ENCODE measurements at places on chromosomes 7 and 10.

DNA sequence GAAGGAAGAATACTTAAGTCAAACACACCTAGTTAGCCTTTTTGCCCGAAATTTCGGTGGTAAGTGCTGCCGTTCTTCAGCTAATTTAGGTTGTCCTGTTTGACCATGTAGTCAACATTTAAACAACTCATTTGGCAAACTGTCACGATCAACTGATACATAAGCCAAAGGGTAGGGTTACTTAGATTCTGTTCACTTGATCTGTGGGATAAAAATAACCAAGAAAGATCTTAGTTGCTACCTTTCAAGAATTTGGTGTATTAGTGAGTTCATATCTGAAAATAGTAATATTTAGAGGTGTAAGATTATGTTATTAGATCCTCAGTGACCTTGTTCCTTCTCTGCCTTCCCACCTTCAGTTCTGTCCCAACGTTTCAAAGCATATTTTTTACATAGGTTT lies 2.0 kb downstream of the TNKS2 start:
- no peak for DNase-seq

- DNase-seq = no peak
Measured at GRCh38 chr10:94024407-94024806, 30.7 kb downstream of the PLCE1 start.

GRCh38 chr7:6316226-6316625 lies 43.8 kb upstream of the CYTH3 start:
- DNase-seq = no peak

- DNase-seq = no peak
Measured at GRCh38 chr7:26652401-26653100, 211.8 kb downstream of the SKAP2 start.

DNA sequence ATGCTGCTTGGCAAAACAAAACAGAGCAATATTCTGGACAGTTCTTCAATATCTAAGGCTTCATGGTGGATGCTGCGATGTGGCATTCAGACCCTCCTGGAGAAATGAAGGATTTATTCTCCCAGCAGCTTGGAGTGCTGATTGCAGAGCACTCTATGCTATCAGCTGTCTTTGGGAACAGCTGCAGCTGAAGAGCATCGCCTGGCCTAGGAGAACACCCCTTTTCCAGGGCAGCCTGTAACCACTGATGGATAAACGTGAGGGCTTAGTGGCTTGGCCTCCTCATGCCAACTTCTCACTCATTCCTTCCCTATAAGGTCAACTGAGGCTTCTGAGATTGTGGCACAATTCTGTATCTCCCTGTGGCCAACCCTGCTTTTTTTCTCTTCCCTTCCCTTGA lies 638.1 kb upstream of the CNTNAP2 start:
- no peak for DNase-seq

DNA sequence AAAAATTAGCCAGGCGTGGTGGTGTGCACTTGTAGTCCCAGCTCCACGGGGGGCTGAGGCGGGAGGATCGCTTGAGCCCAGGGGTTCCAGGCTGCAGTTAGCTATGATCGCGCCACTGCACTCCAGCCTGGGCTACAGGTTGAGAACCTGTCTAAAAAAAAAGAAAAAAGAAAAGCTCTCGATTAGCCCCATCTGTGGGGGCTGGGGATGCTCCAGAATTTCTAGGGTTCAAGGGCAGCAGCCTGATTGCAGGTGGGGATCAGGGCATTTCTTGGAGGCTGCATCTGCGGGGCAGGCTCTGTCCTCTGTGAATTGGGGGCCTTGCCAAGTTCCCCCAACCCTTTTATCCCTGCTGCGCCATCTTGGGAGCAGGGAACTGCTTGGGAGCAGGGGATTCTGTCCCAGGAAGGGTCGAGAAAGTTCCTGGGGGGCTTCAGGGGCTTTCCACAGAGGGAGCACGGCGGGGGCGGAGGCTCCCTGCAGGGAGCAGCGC lies 651 bp upstream of the ARPC1A start:
- DNase-seq = no peak

GRCh38 chr7:55538538-55538937 lies 33.8 kb downstream of the VOPP1 start:
- DNase-seq = peak; percentile 94

GRCh38 chr10:97048649-97049427 lies 136.9 kb downstream of the SLIT1 start:
- no peak for DNase-seq

- peak; percentile 73 for DNase-seq
Measured at GRCh38 chr7:33965183-33965744, 59.9 kb downstream of the BMPER start.

DNA sequence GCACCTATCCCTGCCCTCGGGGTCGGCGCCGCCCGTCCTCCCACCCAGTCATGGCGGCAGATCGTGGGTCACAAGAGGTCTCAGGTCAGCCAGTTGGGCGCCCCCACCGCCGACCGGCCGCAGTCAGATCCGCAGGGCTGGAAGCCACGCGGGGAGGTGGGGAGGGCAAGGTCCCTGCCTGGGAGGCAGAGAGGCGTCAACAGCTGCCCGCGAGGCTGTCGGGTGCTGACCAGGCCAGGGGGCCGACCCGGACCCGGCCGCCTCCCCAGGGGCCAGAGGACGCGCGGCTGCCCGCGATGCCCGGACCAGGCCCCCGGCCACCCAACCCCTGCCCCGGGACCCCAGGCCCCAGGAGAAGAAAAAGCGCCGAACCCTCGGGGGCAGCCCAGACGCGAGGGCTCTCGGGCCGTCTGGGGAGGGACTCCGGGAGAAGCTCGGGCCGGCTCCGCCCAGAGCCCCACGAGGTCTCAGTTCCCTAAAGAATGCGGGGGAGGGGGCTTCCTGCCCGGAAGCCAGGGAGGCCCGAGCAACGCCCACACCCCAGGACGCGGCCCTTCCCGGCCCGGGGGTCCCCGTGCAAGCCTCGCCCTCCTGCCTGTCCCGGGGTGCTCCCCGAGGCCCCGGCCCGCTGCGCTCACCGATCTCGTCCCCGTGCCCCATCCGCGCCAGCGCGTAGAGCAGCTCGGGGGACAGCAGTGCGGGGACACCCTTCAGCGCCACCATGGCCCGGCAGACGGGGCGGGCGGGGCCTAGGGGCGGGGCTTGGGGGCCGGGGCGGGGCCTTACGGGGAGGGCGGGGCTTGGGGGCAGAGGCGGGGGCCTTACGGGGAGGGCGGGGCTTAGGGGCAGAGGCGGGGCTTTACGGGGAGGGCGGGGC lies at the start of gene FUOM:
FUOM (minus strand) TSS at position 735 of the 877 bp plus-strand sequence; CDS start at position 723, 12 bp downstream.
- DNase-seq = peak; percentile 61

DNA sequence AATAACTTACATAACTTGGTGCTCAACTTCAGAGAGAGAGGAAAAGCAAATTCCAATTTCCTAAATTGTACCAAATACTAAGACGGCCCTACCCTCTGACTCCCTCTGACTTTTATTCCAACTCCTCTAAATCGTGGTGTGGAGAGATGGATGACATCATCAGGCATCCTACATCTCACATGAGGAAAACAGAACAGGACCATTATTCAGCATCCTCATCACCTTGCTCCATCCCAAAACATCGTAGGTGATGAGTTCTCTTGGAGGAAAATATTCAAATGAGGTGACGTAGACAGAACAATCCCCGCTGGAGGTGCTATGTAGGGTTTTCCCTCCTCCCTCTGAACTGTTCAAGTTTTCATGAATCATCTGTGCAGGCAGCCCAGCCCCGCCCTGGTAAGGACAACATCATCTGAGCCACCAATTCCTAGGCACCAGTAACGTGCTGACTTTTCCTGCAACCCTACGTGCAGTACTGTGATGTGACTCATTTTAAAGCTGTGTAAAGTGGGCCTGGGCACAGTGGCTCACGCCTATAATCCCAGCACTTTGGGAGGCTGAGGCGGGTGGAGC lies 167.2 kb downstream of the CALN1 start:
- DNase-seq = no peak

Measured in fibroblast of upper back skin (primary cell).